HTR-8/SVneo (cell line): ENCODE measurements at places on chromosomes 5 and 9.

- DNase-seq, result no peak
These were observed 4.3 kb upstream of the SURF6 start for GRCh38 chr9:133340256-133340655.

- DNase-seq, result no peak
These were observed 52.1 kb upstream of the RGMB start for GRCh38 chr5:98721231-98721928.

DNA sequence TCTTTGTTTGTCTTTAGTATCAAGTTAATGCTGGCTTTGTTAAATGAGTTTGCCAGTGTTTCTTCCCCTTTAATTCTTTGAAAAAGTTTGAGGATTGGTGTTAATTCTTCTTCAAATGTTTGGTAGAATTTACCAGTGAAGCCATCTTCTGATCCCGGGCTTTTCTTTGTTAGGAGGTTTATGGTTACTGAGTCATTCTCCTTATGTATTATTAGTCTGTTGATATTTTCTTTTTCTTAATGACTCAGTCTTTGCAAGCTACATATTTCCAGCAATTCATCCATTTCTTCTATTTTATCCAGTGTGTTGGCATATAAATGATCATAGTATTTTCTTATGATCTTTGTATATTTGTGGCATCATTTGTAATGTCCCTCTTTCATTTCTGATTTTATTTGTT lies 74.5 kb upstream of the SPINK5 start:
- DNase-seq, result no peak

DNA sequence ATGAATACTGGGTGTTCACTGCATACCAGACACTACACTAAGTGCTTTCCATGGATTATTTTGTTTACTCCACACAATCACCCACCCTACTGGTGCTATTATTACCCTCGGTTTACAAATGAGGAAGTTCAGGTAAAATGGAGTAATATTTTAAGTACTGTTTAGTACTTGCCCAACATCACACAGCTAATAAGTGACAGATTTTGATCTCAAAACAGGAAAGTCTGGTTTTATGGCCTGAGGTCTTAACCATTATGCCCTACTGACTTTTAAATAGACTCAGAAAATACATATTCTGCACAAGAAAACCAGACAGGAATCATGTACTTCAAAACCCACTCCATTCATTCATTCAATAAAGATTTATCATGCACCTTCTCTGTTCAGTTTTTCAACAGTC lies 431.0 kb upstream of the TLE4 start:
- no peak for DNase-seq

- DNase-seq, result peak; percentile 44
These were observed 4.9 kb upstream of the TRAF1 start for GRCh38 chr9:120931231-120932085.

- no peak for DNase-seq
These were observed 499.3 kb upstream of the ADAMTS16 start for GRCh38 chr5:4640795-4641194.

GRCh38 chr5:180644129-180644824 lies 5.1 kb downstream of the FLT4 start:
- DNase-seq, result no peak

DNA sequence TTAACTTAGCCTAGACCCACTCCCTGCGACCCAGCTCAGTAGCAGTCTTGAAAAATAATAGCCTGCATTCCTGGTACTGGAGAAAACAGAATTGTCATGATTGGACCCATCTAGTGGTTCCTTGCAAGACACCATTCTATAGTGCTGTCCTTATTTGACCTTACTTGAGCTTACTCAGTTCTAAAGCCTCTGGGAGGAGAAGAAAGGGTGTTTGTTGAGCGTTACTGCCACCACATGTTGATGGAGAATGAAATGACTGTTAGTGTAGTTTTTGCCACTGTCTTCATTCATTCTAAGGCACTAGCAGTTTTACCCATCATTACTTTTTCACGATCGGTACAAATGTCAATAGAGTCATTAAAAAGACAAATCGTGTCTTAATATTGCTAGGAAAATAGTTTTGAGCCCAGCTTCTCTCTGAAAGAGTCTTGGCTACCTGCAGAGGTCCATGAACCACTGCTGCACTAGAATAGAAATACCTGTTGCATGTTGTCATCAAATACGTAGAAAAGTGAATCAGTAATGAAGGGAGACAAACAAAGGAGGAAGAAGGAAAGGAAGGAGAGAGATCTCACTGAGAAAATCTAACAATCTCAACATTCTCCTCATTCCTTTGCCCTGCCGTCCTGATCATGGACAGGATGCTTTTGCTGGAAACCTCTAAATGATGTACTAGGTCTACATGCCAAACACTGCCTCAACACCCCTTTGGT lies 96.0 kb downstream of the LIX1 start:
- DNase-seq, result peak; percentile 21

- DNase-seq, result no peak
These were observed 52.8 kb downstream of the RICTOR start for GRCh38 chr5:39021413-39021812.

- no peak for DNase-seq
These were observed 1804.0 kb downstream of the MAT2B start for GRCh38 chr5:165309446-165309845.

- no peak for DNase-seq
These were observed 267.7 kb downstream of the GADD45G start for GRCh38 chr9:89872426-89872912.

GRCh38 chr9:8724284-8725018 lies 924.9 kb upstream of the DMAC1 start:
- DNase-seq, result no peak

DNA sequence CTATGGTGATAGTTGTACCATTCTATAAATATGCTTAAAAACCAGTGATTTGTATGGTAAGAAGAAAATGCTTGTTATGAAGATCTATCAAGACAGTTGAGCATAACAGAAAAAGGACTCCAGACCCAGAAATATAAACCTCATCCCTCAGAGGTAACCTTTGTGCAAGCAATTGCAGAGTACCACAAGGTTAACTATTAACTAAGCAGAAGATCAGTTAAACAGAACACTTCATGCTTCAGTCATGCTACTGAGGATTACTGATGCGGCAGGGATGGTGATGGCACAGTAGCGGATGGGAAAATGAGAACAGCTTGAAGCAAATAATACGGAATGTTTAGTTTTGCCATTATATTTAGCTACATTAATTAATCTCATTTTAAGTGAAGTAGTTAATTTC lies 45.5 kb downstream of the IARS1 start:
- DNase-seq, result no peak

- no peak for DNase-seq
These were observed 344.8 kb downstream of the ARRDC3 start for GRCh38 chr5:91038180-91038808.

DNA sequence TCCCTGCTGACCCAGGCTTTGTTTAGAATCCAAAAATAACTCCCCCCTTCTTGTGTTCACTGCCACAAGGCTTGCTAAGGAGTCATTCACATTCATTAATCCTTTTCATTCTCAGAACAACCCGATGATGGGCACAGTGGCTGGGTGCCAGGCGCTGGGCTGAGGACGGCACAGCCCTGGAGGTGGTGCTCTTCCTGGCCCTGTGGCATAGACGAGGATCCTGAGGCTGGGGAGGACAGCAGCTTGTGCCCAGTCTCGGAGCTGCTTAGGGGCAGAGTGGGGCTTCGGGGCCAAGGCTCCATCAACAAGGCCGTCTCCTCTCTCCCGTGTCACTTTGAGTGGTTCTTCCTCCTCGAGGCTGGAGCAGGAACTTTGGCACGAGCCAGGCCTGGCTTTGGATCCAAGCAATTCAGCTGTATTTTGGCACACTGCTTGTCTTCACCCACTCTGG lies 166.7 kb downstream of the TTLL11 start:
- DNase-seq, result no peak

- DNase-seq, result no peak
These were observed 46.7 kb downstream of the GARNL3 start for GRCh38 chr9:127311239-127311741.

GRCh38 chr9:79656169-79656568 lies 84.4 kb downstream of the TLE4 start:
- no peak for DNase-seq

DNA sequence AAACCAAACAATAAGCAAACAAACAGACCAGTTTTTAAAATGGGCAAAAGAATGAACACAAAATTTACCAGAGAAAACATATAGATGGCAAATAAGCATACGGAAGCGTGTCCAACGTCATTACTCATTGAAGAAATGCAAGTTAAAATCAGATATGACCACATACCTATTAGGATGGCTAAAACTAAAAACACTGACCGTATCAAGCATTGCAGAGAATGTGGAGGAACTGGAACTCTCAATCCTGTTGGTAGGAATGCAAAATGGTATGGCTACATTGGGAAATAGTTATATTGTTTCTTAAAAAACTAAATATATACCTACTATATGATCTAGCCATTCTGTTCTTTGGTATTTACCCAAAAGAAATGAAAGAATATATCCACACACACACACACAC lies 129.4 kb upstream of the ACO1 start:
- no peak for DNase-seq

GRCh38 chr5:125668884-125669283 lies 754.3 kb upstream of the GRAMD2B start:
- no peak for DNase-seq

- no peak for DNase-seq
These were observed 7.8 kb downstream of the FST start for GRCh38 chr5:53488195-53488722.

DNA sequence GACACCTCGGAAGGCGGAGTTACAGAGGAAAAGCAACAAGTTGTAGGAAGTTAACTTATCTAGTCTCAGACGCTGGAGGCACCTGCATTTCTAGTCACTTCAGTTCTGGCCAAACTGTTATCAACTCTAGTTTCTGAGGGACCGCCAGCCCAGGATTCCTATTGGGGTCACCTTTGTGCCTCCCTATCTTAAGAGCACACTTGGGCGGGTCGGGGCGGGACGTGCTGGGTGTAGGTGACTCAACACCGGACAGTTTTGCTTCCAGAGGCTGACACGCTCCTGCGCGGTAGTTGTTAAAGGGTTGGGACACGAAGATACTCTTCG lies 679 bp upstream of the KDM4C start:
- DNase-seq, result no peak

GRCh38 chr9:90974016-90974415 lies 172.4 kb downstream of the SYK start:
- no peak for DNase-seq

GRCh38 chr9:82588301-82589180 lies 474.4 kb downstream of the RASEF start:
- no peak for DNase-seq

GRCh38 chr5:56493766-56494165 lies 260.6 kb upstream of the ANKRD55 start:
- DNase-seq, result no peak

GRCh38 chr9:113519426-113520108 lies 56.0 kb downstream of the RGS3 start:
- DNase-seq, result no peak

- no peak for DNase-seq
These were observed 82.5 kb downstream of the UHRF2 start for GRCh38 chr9:6495466-6495865.

- no peak for DNase-seq
These were observed 129.3 kb downstream of the EFNA5 start for GRCh38 chr5:107541400-107541799.

GRCh38 chr5:162068412-162068811 lies 839 bp downstream of the GABRG2 start:
- peak; percentile 0 for DNase-seq
